ENCODE measurements at places on chromosomes 13 and 19. TPM values are rescaled to one million over a fixed set of nuclear protein-coding genes. Genes with fewer than 3 reads are reported as not detected.

The TNFAIP8L1 gene
- total RNA-seq = 2.1 TPM

The B3GNT8 gene
- total RNA-seq = 2.3 TPM

The NPHS1 gene
- total RNA-seq = not detected

The FFAR2 gene
- total RNA-seq = not detected

The SLC6A16 gene
- total RNA-seq = 0.13 TPM

The ICAM4 gene
- total RNA-seq = 0.10 TPM

The CYP2S1 gene
- 0.46 TPM for total RNA-seq

The OR7D2 gene
- not detected for total RNA-seq

The LILRB5 gene
- not detected for total RNA-seq

The LILRB4 gene
- not detected for total RNA-seq
